MCF 10A (cell line): ENCODE measurements at places on chromosomes 7 and 10. TPM values are rescaled to one million over a fixed set of nuclear protein-coding genes. Genes with fewer than 3 reads are reported as not detected.

OPN1SW gene
- total RNA-seq: not detected in 2 replicates

TPST1 gene
- total RNA-seq: 3.2 and 8.7 TPM in 2 replicates

TUBB8 gene
- not detected in 2 replicates for total RNA-seq

LEP gene
- total RNA-seq: not detected in 2 replicates

TFR2 gene
- total RNA-seq: not detected in 2 replicates

SAMD9L gene
- total RNA-seq: 1.5 and 3.9 TPM in 2 replicates

PSAP gene
- total RNA-seq: 506 and 692 TPM in 2 replicates

GPR85 gene
- 0.07 and 0.61 TPM in 2 replicates for total RNA-seq

VSTM4 gene
- total RNA-seq: not detected in 2 replicates

ABHD11 gene
- total RNA-seq: 15.3 and 18.9 TPM in 2 replicates

GNGT1 gene
- total RNA-seq: not detected in 2 replicates

GDF2 gene
- not detected in 2 replicates for total RNA-seq

DNAH11 gene
- total RNA-seq: 0.81 and 0.91 TPM in 2 replicates

PILRA gene
- total RNA-seq: 0.65 and 1.6 TPM in 2 replicates

SUGCT gene
- total RNA-seq: 20.2 and 25.4 TPM in 2 replicates

IFRD1 gene
- 116 and 123 TPM in 2 replicates for total RNA-seq

OR13A1 gene
- not detected in 2 replicates for total RNA-seq
